ENCODE measurements at places on chromosomes 7 and 10. TPM values are rescaled to one million over a fixed set of nuclear protein-coding genes. Genes with fewer than 3 reads are reported as not detected.

POU6F2 gene
- not detected for total RNA-seq

PNPLA8 gene
- total RNA-seq, result 22.9 TPM

TWIST1 gene
- total RNA-seq, result 31.1 TPM

BUD31 gene
- total RNA-seq, result 191 TPM

MPP7 gene
- total RNA-seq, result 0.23 TPM

KCNIP2 gene
- 1.1 TPM for total RNA-seq

CADPS2 gene
- 20.7 TPM for total RNA-seq

ITIH5 gene
- 0.08 TPM for total RNA-seq

OR2A12 gene
- not detected for total RNA-seq

ABCC2 gene
- total RNA-seq, result 0.15 TPM

HOXA13 gene
- total RNA-seq, result not detected

CALHM3 gene
- total RNA-seq, result not detected

RELN gene
- 0.08 TPM for total RNA-seq

All from smooth muscle cell of the coronary artery (primary cell).